ENCODE measurements at places on chromosomes 5 and 9.

DNA sequence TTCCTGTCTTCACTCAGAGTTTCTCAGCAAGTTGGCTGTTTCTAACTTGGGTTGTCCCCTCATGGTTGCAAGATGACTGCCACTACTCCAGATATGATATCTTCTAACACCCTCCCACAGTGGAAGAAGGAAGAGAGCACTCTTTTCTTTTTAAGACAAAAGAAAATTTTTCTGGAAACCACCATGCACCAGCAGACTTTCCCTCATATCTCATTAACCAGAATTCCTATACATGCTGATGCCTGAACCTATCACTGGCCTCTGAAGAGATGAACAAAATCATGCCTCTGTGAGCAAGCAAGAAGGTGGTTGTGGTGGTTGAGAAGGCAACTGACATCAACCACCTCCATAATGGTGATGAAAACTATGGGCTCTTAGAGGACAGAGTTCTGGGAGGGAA, 56.8 kb downstream of the FEM1C start:
- no peak for DNase-seq

DNA sequence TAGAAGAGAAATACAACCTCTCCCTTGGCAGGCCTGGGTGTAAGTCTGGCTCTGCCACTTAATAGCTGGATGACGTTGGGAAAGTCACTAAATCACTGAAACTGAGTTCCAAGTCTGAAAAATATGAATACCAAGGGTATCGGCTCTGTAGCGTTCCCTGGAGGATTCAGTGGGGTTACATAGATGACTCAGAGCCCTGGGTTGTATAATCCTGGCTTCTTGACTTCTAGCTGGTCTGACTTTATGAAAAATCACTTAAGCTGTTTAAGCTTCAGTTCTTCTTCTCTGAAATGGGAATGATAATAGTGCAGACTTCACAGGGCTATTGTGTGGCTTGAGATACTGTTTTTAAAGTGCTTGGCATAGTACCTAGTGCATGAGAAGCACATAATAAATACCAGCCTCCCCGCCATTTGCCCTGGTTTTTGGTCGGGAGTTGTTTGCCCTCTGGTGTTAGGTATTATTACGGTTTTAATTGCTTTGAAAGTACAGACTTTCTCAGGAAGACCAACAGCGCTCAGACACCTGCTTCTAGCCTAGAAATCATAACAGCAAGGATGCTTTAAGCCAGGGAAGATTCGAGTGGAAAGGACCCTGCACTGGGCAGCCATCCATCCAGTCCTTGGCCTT, 43.0 kb downstream of the CYFIP2 start:
- no peak for DNase-seq

- no peak for DNase-seq
These were observed 5.5 kb upstream of the FGD3 start for GRCh38 chr9:92941861-92942260.

- no peak for DNase-seq
These were observed 3.7 kb downstream of the PIK3R1 start for GRCh38 chr5:68219161-68219816.

DNA sequence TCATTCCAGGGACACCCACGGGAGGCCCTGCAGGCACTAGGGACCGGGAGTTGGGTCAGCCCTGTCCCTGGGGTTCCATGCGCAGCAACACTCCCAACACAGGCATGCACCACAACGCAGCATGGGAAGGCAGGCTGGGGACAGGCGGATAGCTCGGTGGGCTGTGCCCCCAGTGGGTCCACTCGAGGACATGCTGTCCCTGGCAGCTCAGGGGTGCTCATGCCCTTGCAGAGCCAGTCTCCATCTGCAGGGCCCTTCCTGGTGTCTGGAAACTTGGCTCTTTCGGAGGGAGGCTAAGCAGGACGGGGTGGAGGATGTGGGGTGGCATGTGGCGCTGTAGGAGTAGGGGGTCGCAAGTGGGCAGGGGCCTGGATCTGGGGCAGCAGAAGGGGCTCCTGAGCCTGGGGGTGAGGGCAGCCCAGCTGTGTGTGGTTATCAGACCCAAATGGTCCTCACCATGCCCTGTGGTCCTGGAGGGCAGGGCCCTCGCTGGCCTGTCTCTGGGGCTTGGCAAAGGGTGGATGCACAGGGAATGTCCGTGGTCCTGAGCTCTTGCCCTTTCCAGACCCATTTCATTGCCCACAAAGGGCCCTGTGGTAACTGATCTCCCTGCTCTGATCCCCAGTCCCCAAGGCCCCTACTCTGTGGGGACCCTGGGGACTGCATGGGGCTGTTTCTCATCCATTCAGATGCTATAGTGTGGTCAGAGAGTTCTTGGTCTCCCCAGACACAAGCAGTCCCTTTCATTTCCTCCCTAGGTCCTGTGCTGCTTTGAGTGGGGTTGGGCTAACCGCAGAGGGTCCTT, 90.3 kb upstream of the PHYKPL start:
- DNase-seq: no peak

DNA sequence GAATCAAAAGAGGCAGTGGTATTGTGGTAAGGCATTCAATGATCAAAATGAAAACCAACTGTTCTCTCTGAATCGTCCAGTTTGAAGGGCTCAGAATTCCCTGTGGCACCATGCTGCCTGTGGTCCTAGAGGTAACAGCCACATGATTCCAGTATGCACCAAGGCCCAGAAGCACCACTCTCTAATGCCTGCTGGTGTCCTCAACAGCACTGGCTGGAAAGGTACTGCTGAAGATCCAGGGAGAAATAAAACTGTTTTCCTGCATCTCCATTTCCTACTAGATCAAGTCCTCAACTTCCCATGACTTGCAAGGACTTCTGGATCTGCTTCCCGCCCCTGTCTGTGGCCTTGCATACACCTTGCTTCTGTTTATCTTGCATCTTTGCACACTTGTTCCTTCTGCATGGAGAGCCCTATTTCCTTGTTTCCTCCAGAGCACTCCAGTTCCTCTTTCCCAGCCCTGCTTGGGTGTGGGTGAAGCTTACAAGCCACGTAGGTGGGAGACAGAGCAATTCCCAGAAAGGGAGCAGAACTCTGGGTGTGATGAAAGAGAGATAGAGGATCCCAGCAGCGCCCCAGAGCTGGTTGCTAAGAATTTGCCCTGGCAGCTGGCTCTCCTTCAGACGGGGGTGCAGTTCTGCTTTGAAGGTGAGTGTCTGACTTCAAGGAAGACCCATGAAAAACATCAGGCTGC, 41.0 kb upstream of the EQTN start:
- no peak for DNase-seq

DNA sequence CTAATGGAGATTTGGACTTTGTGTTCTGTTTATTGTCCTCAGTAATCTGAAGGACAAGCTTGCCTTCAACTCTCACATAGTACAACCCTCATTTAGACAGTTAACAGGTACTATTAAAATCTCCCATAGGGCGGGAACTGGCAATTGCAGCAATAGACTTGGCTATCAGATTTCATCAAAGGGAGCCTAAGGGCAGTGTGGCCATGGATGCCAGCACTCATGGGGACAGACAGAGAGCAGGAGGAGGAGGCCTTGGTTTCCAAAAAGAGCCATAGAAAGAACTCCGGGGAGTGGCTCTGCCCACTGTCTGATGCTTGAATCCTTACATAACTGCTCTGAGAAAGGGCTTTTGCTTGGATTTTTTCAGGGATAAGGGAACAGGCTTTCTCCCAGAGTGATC, 6.8 kb downstream of the SLC36A1 start:
- DNase-seq: no peak

- no peak for DNase-seq
These were observed 52.3 kb downstream of the PSD2 start for GRCh38 chr5:139847790-139848507.

DNA sequence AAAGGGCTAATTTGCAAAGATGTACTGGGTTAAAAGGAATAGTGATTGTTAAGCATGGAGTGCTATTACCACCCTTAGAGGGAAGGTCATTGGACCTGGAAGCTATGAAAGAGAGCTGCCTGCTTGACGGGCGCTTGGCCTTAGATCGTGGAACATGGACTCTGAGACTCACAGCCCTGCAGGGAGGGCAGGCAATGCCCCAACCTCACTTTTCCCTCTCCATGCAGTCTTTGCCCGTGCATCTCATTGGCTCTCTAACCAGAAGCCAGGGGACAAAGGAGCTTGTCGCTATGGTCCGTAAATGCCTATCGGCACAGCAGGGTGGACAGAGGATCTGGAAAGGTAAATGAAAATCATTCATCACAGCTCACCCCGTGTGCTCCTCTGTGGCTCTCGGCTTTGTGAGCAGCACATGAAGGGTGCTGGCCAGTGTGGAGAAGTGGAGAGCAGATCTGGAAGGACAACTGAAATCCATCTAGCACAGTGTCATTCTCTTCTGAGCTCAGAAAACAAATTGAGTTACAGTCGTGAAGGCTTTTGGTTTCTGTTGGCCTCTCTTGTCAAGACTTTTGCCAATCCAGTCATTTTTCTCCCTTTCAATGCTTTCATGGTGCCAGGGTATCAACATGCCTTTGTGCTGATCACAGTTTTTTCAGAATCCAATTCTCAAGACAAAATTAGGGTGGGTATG, 186.2 kb downstream of the SNX18 start:
- no peak for DNase-seq

- DNase-seq: no peak
These were observed 98.0 kb upstream of the OTULINL start for GRCh38 chr5:14483504-14484157.

- DNase-seq: no peak
These were observed 70.5 kb downstream of the APBA1 start for GRCh38 chr9:69601698-69602097.

DNA sequence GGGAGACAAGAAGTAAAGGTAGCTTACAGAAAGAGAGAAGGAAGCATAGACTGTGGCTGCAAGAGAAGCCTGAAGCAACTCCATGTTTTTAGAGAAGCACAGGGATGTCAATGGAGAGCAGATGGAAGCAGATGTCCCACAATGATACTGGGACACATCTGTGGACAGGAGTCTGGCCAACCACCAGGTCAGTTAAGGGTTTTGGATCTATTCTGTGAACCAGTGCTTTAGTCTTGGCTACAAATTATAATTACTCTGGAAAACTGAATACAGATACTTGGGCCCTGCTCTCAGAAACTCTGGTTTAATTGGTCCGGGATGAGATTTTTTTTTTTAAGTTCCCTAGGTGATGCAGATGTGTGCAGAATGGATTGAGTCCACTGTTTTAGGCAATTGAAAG, 592.8 kb downstream of the CSNK1G3 start:
- DNase-seq: no peak

- DNase-seq: peak; percentile 59
These were observed 17.2 kb upstream of the GCNT1 start for GRCh38 chr9:76441551-76442322.

- no peak for DNase-seq
These were observed 361.8 kb downstream of the ARL15 start for GRCh38 chr5:53948598-53948997.

DNA sequence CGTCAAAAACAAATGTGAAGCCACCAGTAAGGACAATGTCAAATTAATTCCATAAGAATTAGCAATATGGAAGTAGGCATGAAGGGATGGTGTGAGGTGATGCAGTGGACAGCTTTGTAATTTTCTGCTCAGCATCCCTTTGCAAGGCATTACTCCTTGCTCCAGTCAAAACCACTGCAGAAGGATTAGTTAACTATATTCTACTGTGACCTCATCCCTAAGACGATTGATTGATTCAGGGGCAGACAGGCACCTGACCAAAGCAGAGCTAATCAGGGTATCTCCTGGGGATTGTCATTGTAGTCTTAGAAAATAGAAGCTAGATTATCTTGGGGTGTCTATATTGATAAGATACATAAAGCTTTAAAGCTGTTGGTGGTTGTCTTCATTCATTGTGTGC, 98.7 kb downstream of the NMUR2 start:
- DNase-seq: no peak

GRCh38 chr5:68046445-68046844, 169.1 kb upstream of the PIK3R1 start:
- peak; percentile 51 for DNase-seq

- DNase-seq: no peak
These were observed 114.7 kb upstream of the IL7R start for GRCh38 chr5:35741971-35742370.

GRCh38 chr5:94776167-94776566, 157.7 kb downstream of the SLF1 start:
- DNase-seq: no peak

DNA sequence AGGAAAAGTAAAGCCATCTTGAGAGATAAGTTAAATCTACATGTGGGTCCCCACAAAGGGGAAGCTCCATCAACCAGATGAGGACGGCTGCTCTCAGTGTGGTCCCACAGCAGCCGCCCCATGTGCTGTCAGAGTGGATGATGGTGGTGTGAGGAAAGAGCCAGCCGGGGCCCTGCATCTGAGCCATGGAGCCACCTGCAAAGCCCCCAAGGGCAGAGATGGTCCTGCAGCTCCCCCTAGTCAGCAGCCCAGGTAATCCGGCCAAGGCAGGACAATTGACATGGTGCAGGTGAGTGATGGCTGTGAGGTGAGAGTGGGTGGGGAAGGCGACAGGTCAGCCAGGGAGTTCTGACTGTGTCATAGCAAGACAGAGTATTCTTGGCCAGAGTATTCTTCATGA, 458.8 kb downstream of the ICE1 start:
- DNase-seq: no peak

DNA sequence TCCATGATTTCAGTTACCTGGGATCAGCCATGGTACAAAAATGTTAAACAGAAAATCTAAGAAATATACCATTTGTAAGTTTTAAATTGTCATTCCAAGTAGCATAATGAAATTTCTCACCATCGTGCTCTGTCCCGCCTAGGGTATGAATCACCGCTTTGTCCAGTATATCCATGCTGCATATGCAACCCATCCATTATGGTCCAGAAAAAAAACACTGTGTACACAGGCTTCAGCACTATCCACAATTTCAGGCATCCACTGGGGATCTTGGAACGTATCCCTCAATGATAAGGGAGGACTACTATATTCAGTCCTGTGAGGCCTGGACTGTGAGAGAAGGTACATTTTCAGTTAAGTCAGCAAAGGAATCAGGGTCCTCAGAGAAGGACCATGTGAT, 37.6 kb upstream of the HNRNPA0 start:
- DNase-seq: no peak

DNA sequence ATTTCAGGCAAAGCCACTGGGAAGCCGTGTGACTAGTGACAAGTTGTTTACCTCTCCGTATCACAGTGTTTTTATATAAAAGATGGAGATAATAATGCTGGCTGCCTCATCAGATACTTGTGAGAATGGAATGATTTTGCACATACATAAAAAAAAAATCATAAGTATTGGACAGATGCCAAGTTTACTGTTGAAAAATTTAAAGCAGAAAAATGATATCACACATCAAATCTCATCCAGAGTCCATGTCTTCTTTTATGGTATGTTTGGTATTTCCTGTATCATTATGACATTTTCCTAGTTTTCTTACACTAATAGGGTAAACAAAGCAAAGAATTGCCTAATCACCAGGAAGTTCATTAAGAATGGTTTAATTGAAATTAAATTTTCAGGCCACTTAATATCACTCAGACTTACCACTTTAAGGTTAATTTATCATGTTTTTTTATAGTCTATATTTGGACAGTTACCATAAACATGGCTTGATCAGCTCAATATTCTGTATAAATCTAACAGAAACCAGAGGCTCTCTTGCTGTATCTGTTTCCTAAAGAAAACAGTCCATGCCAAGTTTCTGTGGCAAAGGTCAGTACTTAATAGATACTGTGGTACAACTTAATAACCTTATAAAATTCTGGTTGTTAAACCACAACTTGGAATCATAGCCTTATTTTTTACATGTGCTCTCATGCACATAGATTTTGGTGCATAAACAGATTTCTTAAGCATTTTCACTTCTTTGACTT, 656.5 kb upstream of the RIOK2 start:
- no peak for DNase-seq

- no peak for DNase-seq
These were observed 3.1 kb upstream of the DIRAS2 start for GRCh38 chr9:90645721-90646120.

Measured in H54 (cell line).